NCI-H510A (cell line): ENCODE measurements at places on chromosomes 2 and 18.

- DNase-seq, result no peak
Observed at GRCh38 chr18:31952223-31952622, 9.3 kb upstream of the TRAPPC8 start.

- no peak for DNase-seq
Observed at GRCh38 chr2:63792530-63792929, 49.2 kb upstream of the UGP2 start.

DNA sequence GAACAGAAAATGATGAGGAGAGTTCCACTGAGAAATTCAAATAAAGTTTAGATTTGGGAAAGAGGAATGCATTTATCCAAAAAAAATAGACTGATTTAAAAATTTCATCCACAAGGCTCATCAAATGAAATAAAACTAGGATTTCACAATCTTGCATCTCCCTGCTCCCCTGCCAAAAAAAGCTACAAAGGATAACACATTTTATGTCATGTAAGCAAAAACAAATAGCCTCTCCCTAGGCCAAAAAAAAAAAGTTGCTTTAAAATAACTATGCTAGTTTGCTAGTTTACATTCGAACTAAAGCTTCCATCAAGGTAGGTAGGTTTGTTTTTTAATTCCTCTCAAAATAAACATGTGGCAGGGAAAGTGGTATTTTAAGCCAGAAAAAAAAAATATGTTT lies 465.5 kb upstream of the ID2 start:
- DNase-seq, result no peak

- DNase-seq, result no peak
Observed at GRCh38 chr2:71897137-71897480, 250.6 kb downstream of the CYP26B1 start.

- peak; percentile 49 for DNase-seq
Observed at GRCh38 chr2:165957030-165957675, 3.6 kb upstream of the TTC21B start.

DNA sequence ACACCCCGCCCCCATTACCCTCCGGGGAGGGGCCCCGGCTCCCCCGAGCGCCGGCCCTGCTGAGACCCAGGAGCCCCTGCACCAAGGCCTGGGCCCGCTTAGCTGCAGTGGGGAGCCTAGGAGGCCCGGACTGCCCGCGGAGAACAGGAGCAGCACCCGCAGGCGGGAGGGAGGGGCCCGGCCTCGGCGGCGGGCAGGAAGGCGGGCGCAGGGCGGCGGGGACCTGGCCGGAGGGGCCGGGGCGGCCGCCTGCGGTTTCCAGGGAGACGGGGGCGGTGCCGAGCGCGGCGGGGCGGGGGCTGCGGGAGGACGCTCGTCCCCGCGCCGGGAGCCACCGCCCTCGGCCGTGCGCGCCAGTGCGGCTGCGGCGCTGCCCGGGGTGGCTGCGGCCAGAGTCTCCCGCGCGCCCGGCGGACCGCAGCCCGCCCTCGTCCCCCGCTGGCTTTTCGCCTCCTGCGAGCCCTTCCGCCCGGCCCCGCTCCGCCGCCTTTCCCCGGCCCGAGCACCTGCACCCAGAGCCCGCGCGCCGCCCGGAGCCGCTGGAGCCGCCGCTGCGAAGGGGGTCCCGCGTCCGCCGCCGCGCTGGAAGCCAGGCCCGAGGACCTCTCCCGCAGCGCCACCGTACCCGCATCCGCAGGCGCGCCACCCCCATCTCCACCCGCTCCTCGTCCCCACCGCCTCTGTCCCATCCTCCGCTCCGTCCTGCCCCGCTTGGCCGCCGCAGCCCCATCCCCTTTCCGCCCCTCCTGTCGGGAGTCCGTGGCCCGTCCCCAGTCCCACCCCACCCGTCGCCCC lies 17.2 kb downstream of the GPC1 start:
- peak; percentile 53 for DNase-seq

GRCh38 chr2:188977317-188977716 lies 3.1 kb downstream of the COL3A1 start:
- no peak for DNase-seq

- no peak for DNase-seq
Observed at GRCh38 chr2:238183821-238184220, 19.7 kb downstream of the ILKAP start.

DNA sequence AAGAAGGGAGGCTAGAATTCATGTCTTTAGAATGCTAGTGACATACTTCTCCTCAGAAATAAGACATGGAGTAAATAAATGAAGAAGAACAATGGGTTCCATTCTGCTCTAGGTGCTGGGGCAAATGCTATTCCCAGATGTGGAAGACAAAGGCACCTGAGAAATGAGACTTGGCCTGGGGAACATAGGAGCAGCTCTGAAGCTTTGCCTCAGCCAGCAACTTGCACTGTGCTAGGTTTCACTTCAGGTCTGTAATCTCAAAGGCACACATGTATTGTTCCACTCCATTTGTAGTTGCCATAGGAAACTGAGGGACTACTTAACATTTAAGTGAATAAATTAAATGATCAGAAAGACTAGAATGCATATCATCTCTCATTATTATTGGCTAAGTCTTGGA lies 538.9 kb upstream of the REG3G start:
- DNase-seq, result no peak

DNA sequence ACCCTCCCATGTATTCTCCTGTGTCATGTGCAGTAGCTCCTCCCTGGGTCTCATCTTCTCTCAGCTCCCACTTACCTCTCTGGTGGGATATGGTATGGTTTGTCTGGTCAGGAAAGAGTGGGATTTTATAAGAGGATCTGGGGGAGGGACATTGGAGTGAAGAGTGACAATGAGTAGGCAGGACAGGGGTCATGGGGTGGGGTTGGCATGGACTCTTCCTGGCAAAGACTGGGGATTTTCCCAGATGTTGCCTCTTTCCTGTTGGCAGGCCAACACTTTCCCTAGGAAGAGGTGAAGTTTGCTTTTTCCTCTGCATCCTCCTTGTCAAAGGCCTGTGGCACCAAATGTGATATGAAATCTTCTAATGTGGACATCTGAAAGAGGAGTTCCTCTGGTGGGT lies at the start of gene REG3A:
REG3A (minus strand) TSS at position 101 of the 400 bp plus-strand sequence. CDS start 348 bp downstream, outside the sequence.
- DNase-seq, result no peak

- no peak for DNase-seq
Observed at GRCh38 chr2:6951046-6951445, 33.8 kb downstream of the RNF144A start.

DNA sequence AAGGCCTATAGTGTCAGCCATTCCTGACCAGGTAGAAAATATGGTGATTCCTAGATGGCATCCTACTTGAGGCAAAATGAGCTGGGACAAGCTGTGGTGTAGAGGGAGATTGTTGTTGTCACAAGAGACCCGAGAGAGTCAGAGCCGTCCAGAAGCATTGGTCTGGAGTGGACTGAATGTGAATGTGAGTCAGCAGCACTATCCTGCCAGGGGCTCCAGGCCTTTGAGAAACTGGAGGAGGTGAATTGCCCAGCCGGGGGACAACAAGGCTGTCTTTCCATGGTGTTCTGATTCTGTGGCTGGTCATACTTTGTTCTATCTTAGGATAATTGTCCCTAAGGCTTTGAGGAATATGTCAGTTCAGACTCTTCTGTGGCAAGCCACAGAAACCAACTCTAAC lies 29.4 kb upstream of the EIF2AK3 start:
- no peak for DNase-seq

GRCh38 chr2:216017365-216017764 lies 4.0 kb upstream of the MREG start:
- no peak for DNase-seq

GRCh38 chr2:239536186-239536585 lies 135.4 kb upstream of the HDAC4 start:
- no peak for DNase-seq

GRCh38 chr2:83941886-83942285 lies 517.2 kb downstream of the SUCLG1 start:
- DNase-seq, result no peak

- no peak for DNase-seq
Observed at GRCh38 chr2:102971701-102972100, 209.9 kb downstream of the TMEM182 start.

- DNase-seq, result no peak
Observed at GRCh38 chr2:9565436-9566153, 10.0 kb upstream of the ADAM17 start.

GRCh38 chr2:238108423-238109183 lies 8.5 kb downstream of the ESPNL start:
- peak; percentile 54 for DNase-seq

DNA sequence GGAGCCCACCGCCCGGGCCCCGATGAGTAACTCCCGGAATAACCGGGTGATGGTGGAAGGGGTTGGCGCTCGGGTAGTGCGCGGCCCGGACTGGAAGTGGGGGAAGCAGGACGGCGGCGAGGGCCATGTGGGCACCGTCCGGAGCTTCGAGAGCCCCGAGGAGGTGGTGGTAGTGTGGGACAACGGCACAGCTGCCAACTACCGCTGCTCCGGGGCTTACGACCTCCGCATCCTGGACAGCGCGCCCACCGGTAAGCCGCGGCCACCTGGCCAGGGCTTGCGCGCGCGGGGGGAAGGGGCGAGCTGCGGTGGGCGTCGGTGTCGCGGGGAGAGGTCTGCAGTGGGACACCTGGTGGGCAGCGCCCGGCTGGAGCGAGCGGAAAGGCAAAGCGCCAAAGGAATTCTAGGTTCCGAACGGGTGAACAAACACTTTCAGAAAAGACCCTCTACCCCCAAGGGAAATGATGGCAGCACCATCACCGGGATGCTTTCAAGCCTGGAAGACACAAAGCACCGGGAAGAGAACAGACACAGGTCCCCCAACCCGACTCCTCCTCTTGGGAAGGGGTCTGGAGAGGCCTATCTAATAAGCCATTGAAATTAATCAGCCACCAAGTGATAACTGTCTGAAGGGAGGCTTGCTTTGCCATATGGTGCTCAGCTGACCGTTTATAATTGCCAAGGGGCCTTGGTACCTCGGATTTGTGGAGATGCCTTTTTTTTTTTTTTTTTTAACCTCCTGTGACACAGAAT lies 1.1 kb downstream of the MIB1 start:
- DNase-seq, result no peak

DNA sequence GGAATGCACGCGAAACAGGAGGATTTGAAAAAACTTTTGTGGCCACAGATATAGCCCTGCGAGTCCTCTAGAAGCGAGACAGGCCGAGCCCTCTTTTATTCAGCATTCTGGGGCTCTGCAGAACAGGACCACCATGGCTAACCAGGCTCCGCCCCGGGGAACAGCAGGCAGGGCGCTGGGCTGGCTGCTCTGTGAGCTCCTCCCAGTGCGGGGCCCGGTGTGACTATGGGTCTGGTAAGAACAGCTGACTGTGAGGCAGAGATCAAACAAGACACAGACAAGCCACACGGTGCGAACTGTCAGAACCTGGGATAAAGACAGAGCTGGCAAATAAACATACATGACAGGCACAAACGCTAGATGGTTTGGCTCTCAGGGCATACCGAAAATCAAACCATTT lies 15.5 kb downstream of the PXDN start:
- DNase-seq, result peak; percentile 66

DNA sequence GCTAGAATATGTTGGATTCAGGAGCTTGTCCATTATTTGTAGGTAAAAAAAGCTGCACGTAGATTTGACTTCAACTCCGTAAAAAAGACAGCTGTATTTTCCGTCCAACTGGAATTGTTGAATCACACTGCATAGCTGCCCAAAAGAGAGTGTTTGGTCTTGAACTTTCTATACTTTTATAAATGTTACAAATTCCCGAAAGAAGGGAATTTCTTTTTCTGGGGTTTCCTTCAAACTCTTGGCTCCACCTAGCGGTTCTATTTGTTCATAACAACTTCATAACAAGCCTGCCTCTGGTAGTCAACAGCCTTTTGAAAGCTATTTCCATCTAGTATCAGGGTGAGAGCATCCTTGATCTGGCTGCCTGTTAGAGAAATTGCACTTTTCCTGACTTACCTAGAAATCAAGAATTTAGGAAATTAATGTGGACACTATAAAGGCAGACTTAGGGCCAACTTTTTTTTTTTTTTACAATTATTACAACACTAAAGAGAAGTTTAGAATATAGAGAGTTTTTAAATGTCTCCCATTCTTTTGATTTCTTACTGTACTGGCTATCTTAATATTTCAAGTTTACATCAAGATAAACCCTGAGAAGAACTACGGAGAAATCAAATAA lies 48.1 kb downstream of the TMEM185B start:
- no peak for DNase-seq

DNA sequence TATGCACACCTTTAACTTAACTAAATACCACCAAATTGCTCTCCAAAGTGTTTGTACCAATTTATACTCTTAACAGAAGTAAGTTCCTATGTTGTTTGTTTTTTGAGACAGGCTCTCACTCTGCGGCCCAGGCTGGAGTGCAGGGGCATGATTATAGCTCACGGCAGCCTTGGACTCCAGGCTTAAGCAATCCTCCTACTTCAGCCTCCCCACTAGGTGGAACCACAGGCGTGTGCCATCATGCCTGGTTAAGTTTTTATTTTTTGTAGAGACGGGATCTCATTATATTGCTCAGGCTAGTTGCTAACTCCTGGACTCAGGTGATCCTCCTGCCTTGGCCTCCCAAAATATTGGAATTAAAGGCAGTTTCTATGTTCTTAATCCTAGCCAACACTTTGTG lies 13.1 kb upstream of the NAB1 start:
- no peak for DNase-seq

- DNase-seq, result no peak
Observed at GRCh38 chr2:19351499-19351898, 6.9 kb downstream of the OSR1 start.

DNA sequence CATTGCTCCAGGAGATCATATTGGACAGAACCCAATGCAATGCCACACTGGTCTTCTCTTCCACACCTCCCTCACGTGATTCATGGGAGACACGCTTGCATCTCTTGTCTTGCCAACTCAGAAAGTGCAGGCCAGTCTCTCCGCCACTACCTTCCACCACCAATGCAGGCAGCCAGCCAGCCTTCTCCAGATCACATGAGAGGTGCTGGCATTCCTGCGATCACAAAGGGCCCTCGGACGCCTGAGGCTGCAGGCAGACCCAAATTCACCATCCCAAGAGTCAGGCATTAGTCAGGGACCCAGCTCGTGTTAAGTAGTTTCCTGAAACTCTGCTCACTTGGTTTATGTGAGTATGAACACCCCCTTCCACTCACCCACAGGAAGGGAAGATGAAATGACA lies 437.0 kb upstream of the ETAA1 start:
- no peak for DNase-seq

- DNase-seq, result no peak
Observed at GRCh38 chr2:238106698-238107524, 6.8 kb downstream of the ESPNL start.

GRCh38 chr2:110827511-110827910 lies 95.1 kb downstream of the ACOXL start:
- no peak for DNase-seq
